HS-5 (cell line): ENCODE measurements at places on chromosomes 16 and 17.

- DNase-seq = no peak
These were observed 607.3 kb upstream of the GOT2 start for GRCh38 chr16:59341368-59341767.

DNA sequence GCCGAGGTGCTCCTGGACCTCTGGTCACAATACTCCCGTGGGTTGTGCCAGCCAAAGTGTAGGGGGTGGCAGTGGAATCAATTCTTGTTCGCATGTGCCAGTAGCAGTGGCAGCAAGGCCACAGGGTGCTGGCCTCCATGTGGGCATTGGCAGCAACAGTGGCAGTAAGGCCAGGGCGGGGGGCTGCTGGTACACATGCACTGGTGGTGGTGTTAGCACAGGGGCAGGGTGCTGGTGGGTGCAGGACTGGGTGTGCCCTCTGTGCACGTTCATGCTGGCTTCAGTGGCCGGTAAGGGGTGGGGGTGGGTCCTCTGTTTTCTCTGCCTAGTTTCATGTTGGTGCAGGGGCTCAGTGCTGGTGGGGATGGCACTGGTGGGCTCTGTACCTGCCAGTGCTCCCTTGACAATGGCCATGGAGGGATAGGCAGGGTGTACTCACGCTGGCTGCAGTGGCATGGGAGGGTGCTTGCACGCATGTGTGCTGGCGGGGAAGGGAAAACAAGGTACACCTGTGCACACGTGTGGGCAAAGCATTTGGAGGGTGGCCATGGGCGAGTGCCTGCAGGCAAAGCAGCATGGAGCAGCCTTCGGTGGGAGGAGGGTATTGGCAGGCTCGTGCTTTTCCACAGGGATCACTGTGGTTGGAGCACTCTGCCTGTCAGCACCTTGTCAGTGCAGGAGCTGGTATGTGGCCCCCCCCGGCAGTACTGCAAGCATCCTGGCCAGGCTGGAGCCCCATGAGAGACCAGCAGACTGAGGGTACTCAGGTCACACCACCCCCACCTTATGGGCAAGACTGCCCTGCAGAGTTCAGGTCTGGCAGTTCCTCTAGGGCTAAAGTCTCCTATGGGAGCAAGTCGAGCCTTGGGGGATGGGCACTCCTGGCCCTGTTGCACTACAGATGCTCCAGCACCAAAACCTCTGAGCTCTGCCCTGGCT, 35.8 kb downstream of the NF1 start:
- DNase-seq = no peak

GRCh38 chr17:31853911-31854470, 5.1 kb downstream of the COPRS start:
- no peak for DNase-seq

DNA sequence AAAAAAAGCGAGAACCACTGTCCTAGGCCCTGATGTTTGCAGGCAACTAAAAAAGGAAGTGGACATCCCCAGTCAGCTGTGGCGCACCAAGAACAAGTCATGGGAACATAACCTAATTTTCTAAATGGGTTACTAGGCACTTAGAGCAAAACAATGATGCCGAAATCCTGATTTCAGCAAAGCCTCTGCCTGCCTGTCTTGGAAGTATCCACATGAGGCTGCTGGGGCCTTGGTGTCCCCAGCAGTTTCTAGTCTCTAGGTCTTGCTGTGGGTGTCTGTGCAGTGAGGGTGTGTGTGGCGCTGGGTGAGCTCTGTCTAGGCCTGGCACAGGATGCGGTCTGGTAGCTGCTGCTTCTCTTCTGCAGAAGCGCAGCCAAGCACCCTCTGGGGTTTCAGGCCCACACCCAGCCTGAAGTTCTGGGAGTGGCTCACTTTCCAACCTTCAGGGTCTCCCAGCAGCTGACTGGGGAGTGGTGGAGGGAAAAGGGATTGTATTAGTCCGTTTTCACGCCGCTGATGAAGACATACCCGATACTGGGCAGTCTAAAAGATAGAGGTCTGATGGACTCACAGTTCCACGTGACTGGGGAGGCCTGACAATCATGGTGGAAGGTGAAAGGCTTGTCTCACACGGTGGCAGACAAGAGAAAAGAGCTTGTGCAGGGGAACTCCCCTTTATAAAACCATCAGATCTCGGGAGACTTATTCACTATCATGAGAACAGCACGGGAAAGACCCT, 21.1 kb downstream of the STH start:
- no peak for DNase-seq

- no peak for DNase-seq
These were observed 1.6 kb upstream of the AATK start for GRCh38 chr17:81167638-81168037.

DNA sequence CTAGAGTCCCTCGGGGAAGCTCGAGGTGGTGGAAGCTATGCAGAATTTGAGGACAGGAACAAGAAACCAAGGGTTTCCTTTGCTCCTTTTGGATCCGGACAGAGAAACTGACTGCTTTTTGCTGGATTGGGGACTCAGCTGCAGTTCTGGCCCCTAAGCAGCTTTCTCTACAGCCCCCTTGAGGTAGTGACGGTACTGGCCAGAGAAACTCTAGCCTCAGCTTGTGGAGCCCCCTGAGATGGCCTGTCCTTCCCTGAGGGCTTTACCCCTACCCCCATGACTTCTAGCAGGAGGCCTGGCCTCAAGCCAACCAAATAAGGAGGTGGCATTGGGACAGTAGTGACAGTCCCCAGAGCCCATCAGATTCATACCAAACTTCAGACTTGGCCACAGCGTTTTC, 118.1 kb downstream of the IRX5 start:
- no peak for DNase-seq

DNA sequence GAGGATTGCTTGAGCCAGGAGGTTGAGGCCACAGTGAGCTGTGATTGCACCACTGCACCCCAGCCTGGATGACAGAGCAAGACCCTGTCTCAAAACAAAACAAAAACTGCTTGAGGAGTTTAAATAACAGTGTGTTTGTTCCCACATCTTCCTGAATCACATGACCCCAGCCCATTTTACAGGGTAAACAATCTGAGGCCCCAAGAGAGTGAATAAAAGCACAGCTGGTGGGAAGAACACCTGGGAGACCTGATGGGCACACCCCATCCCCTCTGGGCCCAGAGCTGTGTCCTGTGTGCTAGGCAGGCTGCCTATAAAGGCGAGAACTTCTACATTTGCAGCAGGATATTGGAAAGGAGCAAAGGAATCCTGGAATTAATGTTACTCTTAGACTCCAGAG, 69.6 kb downstream of the PLXDC1 start:
- DNase-seq = no peak

DNA sequence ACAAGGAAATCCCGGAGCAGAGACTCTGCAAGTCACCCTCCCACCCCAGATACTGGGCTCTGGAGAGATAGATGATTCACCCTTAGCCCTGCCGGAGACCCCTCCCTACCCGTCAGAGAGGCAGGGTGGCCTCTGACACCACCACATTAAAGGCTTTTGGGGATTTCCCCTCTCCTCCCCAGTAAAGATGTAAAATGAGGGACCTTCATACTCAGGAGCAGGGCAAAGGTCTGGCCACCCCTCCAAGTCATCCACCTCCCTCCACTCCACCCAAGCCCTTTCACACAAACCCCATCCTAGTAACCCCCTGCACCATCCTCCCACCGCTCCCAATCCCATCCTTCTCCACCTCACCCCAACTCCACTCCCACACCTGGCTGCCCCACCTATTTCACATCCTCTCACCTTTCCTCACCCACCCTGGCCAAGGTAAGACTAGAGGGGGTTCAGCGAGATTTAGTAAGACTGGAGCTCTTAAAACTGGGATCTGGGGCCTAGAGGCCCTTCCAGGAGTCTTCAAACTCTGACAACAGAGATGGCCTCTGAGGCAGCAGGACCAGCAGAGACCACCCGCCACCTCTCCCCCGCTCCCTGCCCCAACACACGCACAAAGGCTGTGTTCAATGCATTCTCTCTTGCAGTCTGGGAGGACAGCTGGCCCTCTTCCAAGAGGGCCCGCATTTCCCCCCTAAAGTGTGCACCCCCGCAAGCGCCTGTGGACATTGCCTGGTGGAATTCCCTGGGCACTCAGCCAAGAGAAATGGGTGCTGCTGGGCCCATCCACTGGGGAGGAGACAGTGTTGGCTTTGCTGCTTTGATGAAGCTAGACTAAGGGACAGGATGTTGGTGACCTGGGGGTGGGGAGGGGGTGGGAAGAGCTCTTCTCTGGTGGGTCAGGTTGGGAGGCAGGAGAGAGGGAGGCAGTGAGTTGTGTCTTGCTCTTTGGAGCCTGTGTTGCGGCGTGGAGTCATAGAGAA, 1.1 kb downstream of the ABAT start:
- no peak for DNase-seq

- DNase-seq = no peak
These were observed 129.8 kb downstream of the ZNF423 start for GRCh38 chr16:49726155-49726554.

DNA sequence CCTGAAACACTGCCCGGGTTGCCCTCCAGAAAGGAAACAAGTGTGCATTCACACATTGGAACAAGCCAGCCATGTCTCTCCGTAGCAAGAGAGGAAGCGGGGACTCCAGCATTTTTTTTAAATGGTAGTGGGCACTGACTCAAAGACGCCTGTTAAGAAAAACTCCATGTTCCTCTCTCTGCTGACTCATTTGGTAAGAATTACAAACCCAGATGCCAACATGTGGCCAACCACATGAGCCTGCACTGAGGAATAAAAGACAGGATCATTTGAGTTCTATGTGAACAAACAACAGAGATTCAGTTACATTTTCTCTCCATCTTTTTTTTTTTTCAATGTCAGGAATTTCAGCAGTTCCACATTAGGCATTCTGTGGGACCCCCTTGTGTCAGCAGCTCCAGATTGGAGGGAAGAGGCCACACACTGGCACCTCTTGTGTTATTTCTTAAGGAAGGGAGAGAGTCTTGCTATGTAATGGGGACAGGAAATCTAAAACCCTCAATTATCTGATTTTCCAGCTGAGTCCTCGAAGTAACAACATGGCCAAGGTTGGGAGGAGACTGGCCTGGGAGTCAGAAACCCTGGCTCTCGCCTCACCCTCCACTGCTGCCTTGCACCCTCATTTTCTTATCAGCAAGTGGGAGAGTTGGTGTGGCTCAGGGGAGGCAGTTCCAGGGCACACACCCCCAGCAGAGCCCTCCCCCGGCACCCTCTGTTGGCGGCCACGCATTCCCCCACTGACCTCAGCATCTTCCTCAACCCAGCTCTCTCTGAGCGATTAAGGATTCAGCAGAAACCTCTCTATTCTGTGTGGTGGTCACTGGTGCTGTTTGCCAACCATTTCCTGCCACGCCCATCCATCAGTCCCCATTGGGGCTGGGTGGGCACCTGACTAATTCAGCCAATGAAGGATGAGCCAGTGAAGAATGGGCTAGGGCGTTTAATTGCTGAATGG, 173.0 kb downstream of the FOXL1 start:
- peak; percentile 46 for DNase-seq

- DNase-seq = peak; percentile 87
These were observed 186.5 kb downstream of the STX8 start for GRCh38 chr17:9389111-9389527.

GRCh38 chr16:56600398-56600999, 7.9 kb upstream of the MT2A start:
- DNase-seq = no peak

GRCh38 chr16:189604-190186, 9.4 kb downstream of the HBQ1 start:
- no peak for DNase-seq

- no peak for DNase-seq
These were observed 36.8 kb upstream of the CES5A start for GRCh38 chr16:55912022-55912421.

DNA sequence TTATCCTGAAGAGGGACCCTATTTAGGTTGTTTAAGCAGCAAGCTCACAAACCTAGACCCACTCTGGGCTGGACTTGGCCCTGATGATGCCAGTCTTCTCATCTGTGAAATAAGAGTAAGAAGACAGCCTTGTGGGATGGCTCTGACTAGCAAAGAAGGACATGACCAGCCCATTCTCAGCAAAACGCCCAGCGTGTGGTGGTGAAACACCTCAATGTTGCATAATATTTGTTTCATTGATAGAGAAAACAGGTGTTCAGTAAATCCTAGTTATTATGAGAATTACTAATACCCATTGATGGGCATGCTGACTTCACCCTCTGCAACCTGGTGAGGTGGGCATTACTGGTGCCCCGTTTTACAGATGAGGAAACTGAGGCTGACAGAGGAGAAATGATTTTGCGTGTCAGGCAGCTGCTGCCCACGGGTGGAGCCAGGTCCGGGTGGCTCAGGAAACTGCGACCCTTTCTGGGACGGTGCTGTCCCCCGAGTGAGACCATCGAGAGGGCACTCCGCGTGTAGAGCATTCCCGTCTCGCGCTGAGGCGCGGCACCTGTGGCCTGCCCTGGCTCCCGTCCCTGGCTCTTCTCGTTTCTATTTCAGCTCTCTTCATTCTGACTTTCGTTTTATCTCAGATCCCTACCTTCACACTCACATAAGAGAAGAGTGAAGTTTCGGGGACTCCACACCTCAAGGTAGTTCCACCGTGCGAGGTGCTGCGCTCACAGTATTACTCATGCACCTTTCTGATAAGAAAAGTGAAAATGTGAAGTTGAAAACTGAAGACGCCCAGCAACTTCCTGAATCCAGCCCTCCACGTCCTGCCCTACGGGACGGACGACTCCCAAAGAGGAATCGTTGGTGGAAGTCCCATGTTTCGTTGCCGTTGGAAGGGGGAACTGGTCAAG, 48.5 kb downstream of the IRF8 start:
- no peak for DNase-seq

DNA sequence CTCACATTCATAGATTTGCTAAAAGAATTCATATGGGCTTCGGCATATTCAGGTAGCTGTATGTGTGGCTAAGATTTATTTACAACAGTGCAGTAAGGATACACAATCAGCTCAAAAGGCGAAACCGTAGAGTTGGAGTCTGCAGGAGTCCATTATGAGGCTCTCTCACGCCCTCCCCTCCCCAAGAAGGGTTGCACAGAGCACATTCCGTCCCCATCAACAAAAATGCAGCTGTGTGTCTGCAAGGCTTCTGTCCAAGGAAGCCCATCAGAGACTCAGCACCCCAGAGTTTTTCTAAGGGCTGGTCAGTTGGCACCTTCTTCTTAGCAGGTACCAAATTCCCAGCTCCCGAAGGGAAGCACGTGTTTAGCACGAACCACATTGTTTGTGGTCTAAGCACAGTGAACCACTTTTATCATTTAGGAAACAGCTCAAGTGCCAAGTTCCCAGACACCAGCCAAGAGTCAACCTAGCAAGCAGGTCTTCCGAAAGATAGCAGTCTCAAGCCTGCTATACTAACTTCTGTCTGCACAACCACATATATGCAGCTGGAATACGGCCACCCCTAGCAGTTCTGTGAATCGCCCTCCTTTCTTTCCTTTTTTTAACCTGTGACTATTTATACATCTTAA, 28.5 kb upstream of the MEAK7 start:
- DNase-seq = no peak

- DNase-seq = no peak
These were observed at the start of gene COPRS for GRCh38 chr17:31858642-31859486. COPRS (minus strand) TSS chr17:31859244; CDS start chr17:31859199, 45 bp downstream.

- DNase-seq = no peak
These were observed 18.1 kb downstream of the SDK2 start for GRCh38 chr17:73625991-73626673.
